Activated naive CD4-positive, alpha-beta T cell treated with anti-CD3 and anti-CD28 coated beads, Interleukin-2, amount 50 U/mL, for 72 hours (primary cell): ENCODE measurements at places on chromosomes 13 and 19.

DNA sequence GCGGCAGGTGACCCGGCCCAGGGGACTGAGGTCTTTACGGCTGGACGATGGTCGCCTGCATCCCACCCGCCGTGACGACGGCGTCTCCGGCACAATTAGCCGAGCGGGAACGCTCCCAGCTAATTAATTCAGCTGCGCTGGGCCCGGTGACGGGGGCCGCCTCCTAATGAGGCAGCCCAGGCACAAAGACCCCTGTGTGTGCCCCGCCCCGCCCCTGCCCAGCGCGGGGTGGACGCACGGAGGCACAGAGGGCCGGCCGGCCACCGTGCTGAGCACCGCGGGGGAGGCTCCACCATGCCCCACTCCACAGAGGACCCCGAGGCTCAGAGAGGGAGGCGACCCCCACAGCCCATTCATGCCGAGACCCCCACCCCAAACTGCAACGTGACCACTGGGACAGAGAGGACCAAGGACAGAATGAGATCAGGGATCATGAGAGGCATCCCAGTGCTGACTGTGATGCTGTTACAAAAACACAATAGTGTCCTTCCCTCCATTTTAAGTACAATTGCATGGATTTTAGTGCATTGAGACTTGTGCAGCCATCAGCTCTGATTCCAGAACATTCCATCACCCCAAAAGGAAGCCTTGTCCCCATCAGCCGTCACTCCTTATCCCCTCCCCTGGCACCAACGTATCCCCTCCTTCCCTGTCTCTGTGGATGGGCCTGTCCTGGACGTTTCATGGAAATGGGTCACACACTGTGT, 17.0 kb downstream of the EFNA2 start:
- DNase-seq: no peak

GRCh38 chr13:110264685-110265275, 42.2 kb downstream of the COL4A1 start:
- no peak for DNase-seq

DNA sequence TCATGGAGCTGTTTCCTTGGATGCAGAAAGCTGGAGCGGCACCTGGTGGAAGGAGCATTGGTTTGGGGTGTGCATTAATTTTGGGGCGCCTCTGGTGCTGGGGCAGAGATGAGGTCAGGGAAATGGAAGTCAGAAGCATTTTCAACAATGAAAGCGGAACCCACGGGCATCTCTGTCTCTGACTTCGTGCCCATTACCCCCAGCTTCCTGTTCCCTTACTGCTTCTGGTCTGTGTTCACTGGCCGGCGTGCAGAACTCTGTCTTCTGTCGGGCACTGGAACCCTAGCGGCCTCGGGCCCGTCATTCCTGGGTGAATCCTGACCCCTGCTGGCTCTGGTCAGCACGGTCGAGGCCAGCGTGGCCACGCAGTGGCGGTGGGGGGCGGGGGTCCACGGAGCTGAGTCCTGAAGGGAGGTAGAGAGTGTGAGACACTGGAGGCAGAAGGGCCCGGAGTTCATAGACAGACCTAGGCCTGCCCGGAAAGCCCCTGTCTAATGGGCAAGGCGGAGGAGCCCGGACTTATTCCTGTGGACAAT, 7.9 kb upstream of the LINGO3 start:
- DNase-seq: no peak

GRCh38 chr13:44068737-44069136, 189.0 kb downstream of the LACC1 start:
- DNase-seq: no peak

- no peak for DNase-seq
Measured at GRCh38 chr13:49635599-49636433, 7.5 kb downstream of the ARL11 start.

DNA sequence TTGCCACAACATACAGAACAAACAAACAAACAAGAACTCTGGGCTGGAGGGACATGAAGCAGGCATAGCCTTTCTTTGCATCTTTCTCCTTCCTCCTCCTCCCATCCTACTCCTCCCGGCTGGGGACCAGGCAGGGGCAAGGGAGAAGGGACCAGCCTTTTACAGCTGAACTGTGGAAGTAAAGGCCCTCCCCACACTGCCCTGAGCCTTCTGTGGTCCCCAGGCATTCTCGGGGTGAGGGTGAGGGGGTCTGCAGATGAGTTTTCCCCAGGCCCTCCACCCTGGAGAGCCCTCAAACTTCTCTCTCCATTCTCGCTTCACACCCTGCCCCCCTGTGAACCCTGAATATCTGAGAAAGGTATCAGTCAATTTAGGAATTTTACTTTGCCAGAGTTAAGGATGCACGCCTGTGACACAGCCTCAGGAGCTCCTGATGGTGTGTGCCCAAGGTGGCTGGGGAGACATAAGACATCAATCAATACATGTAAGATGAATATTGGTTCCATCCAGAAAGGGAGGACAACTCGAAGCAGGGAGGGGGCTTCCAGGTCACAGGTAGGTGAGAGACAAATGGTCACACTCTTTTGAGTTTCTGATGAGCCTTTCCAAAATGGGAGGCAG, 170.9 kb downstream of the COL4A1 start:
- no peak for DNase-seq

DNA sequence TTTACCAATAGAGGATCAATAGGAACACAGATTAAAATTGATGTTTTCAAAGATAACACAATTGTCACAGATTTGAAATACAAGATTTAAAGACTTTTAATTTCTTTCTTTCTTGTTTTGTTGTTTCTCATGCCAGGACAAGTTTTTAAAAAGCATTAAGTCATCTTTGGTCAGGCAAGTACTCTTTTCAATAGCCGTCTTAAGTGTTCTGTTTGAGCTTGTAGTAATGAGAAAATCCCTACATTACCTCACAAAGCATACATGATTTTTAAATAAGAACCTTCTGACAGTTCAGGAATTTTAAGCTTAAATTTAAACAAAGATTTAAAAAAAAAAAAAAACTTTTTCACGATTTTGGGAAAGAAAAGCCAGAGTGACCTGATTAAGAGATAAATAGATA, 216.3 kb upstream of the PRR20A start:
- DNase-seq: no peak

DNA sequence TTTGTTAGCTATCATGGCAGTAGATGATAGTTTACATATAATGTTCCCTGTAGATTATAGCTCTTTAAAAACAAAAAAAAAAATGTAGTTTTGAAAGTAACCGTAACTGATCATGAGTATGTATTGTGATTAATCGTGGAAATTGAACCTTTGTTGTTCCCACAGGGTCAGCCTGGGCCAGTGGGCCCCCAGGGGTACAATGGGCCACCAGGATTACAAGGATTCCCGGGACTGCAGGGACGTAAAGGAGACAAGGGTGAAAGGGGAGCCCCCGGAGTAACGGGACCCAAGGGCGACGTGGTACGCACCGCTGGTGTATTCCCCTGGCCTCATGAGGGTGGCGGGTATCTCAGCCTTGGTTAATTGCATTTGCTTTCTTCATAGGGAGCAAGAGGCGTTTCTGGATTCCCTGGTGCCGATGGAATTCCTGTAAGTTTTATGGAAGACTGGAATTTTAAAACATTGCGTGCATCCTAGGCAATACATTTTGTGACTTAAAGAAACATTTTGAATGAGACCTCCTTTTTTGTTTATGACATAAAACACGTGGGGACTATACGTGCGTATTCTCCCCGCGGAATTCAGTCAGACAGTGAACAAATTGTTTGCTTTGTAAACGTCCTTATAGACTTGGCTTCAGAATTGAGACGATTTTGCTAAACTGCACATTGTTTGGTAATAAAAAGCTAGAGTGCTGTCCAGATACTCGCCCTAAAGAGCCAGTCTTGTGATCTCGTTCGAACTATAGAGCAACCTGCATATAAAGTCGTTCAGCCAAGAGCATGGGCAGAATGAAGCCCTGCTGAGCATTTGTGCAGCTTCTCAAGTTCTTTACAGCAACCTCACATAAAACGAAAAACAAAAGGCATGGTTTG, 117.7 kb downstream of the COL4A2 start:
- no peak for DNase-seq

GRCh38 chr13:105363261-105364190, 1171.9 kb downstream of the EFNB2 start:
- DNase-seq: no peak

GRCh38 chr13:57633141-57633949, 1.8 kb downstream of the PCDH17 start:
- no peak for DNase-seq

- no peak for DNase-seq
Measured at GRCh38 chr19:33005440-33005839, 33.4 kb downstream of the FAAP24 start.

GRCh38 chr13:62512194-62513141, 1096.8 kb upstream of the PCDH20 start:
- DNase-seq: no peak

DNA sequence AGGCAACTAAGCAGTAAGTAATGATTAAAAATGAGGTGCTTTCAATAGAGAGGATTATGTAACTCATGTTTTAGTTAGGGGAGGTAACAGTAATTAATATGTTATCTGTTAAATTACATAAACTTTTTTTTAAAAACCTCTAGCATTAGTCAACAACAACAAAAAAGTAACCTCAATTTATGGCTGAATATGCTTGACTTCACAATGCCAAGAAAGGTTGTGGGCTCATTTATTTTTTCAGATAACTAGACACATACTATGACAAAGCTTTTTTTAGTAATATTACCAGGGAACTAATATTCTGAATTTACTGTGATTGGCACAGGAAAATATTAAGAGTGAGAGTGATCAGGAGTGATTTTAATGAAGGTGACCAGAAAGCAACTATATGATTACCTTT, 54.9 kb downstream of the KCNRG start:
- DNase-seq: no peak

GRCh38 chr13:113577881-113578435, 6.6 kb upstream of the TFDP1 start:
- DNase-seq: no peak

DNA sequence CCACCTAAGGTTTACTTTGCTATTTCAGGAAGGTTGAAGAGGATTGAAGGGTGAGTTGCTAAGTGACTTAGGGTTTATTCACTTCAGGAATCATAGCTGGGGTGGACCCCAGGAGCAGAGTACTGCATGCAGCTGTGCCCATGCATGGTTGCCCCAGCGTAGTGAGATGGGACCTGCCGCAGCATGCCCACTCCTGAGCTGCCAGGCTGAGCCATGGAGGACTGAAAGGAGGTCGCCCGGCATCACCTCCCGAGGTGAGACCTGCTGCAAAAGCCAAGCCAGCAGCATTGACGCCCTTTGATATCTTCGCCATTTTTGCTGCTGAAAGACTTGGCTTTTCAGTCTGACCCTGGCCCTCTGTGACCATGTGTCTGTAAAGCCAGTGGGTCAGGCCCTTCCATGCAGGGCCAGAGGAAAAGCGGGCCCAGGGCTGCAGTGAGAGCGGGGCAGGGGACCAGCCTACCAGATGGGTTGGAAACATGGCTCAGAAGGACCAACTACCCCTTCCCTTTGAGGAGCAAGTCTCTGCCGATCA, 9.9 kb downstream of the POP4 start:
- DNase-seq: no peak

DNA sequence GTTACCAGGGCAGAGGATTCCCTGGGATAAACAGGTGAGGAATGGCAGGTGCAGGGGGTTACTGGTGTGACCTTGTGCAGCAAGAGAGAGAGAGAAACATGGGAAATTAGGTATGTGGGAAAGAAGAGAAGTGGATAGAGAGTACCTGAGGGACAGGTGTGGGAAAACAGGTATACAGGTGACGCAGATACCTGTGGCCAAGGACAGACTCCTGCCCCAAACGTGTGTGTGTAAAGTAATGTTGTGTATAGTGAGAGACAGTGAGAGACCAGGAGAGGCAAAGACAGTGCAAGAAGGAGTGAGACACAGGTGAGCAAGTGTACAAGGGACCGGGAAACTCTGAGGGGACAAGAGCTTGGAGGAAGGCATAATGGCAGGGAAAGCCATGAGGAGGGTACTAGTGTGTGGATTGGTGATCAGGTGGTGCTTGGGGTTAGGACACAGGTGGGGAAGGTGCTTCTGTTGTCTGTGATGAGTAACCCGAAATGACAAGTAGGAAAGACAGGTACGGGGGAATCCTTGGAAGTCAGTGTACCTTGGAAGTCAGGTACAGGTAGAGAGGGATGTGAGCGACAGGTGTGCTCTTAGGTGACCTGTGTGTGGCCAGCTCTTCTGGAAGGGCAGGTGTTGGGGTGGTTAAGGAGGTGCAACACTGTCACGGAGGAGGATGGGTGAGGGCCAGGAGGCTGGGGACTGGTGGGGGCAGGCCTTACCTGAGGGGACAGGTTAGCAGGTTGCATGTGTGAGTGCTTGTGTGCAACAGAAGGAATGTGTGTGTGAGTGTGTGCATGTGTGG, 2.8 kb downstream of the ERFL start:
- no peak for DNase-seq

- no peak for DNase-seq
Measured at GRCh38 chr13:50757008-50757407, 86.5 kb downstream of the DLEU7 start.

- no peak for DNase-seq
Measured at GRCh38 chr19:15112385-15112784, 5.2 kb downstream of the SYDE1 start.

DNA sequence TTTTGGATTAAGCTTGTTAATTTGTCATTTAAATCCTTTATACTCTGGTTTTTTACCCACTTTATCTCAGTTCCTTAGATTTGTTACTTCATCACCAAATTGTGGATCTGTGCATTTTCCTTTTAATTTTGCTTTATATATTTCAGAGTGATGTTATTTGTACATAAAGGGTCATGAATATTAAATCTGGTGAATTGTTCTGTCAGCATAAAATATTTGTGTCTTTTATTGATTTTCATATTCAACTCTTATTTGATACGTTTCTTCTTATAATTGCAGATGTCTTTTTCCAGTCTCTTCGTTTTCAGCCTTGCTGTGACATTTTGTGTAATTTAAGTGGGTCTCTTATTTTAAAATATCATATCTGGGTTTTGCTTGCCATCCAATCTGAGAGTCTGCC, 4.7 kb downstream of the SETDB2 start:
- DNase-seq: no peak

DNA sequence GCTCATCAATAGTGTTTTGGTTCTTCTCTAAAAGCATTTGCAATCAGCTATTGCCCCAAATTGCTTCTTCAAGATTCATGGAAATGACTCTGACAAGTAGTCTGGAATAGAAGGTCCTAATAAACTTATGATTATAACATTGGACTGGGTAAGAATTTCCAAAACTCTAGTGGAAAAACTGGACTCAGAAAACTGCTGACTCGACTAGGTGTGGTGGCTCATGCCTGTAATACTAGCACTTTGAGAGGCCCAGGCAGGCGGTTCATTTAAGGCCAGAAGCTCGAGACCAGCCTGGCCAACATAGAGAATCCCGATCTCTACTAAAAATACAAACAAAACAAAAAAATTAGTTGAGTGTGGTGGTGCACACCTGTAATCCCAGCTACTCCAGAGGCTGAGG, 15.5 kb upstream of the AKT2 start:
- no peak for DNase-seq

- DNase-seq: no peak
Measured at GRCh38 chr13:73547239-73547638, 488.4 kb downstream of the KLF5 start.
